ENCODE measurements at places on chromosomes 3 and 15. TPM values are rescaled to one million over a fixed set of nuclear protein-coding genes. Genes with fewer than 3 reads are reported as not detected.

RPL39L gene
- total RNA-seq = 10.5 TPM

SLC2A2 gene
- not detected for total RNA-seq

NRROS gene
- total RNA-seq = 17.3 TPM

KLF13 gene
- total RNA-seq = 31.3 TPM

GATA2 gene
- 12.5 TPM for total RNA-seq

PPP2R3A gene
- total RNA-seq = 19.6 TPM

PAQR5 gene
- total RNA-seq = 0.71 TPM

LRRC34 gene
- total RNA-seq = 1.0 TPM

PLA2G4D gene
- not detected for total RNA-seq

RHO gene
- not detected for total RNA-seq

DNA sequence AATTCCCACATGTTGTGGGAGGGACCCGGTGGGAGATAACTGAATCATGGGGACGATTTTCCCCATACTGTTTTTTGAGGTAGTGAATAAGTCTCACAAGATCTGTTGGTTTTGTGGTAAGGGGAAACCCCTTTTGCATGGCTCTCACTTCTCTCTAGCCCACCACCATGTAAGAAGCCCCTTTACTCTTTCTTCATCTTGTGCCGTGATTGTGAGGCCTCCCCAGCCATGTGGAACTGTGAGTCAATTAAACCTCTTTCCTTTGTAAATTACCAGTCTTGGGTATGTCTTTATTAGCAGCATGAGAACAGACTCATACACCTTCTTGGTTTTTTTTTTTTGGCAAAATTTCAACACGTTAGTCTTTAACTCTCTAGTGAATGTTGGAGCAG is 18.1 kb downstream of the ARL8B start:
- no peak for DNase-seq
- no peak overlapping the region for H3K4me3 ChIP-seq
- no peaks in the 10 kb centered on the region for H3K27me3 ChIP-seq
- peaks cover 27% of the 10 kb centered on the region for H3K4me1 ChIP-seq

DNA sequence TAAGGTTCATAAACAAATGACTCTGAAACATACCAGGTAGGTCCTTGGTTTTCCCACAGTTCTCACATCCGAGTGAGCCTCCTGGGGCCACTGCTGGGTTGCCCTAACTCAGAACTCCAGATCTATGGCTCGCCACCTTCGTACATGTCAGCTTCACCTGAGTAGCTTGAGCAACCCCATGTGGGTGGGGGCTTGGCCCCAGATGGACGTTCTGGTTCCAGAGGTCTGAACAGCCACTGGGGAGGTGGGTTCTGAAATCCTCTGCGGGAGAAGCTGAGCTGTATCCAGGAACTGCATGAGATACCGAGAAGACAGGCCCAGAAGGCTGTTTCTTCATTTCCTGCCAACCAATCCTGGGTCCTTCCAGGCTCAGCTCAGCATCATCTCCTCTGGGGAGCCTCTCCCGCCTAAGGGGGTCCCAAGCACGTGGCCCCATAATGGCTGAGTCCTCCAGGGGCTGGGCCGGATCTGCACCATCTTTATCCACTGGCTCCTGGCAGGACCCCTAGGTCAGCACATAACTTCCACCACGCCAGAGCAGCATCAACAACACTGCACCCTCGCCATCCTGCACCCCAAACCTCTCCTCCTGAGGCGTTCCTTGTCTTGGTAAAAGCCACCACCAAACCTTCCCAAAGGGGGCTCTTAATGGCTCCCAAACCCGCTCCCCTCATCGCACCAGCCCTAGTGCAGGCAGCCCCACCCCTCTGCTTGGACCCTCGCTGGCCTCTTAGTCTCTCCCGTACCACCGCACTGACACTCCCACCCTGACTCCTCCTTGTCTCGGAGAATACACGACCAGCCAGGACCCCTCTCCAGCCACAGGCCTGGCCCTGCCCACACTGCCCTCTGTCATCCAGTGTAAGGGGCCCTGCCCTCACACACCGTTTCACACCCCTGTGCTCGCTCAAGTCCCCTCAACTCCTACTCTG is 39.8 kb downstream of the PCSK6 start:
- no peaks in the 10 kb centered on the region for H3K27me3 ChIP-seq
- H3K4me1 ChIP-seq = no peaks in the 10 kb centered on the region
- DNase-seq = no peak
- H3K27ac ChIP-seq = no peak overlapping the region

DNA sequence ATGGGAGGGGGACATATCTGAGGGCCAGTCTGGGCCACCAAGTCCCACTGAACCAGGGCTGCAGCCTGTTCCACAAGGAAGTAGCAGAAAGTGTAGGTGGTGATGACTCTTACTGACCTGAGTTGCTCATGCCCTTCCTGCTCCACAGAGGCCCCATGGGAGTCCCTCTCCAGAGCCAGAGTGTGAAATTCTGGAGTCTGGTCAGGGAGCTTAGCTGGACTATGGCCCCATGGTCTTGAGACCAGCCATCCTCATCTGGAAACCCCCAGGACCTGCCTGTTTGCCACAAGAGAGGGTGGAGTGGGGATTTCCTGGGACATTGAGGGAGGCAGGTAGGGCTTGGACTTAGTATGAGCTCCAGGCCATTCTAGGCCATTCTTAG is 3.0 kb downstream of the SPINT1 start:
- H3K4me1 ChIP-seq = no peaks in the 10 kb centered on the region
- H3K4me3 ChIP-seq = no peak overlapping the region
- H3K36me3 ChIP-seq = no peaks in the 10 kb centered on the region
- DNase-seq = peak; percentile 29
- H3K27ac ChIP-seq = no peak overlapping the region

GRCh38 chr3:53161820-53162671 is 1.0 kb downstream of the PRKCD start:
- no peaks in the 10 kb centered on the region for H3K4me1 ChIP-seq
- H3K4me3 ChIP-seq = peak overlapping the region; percentile 88
- no peak for DNase-seq
- H3K36me3 ChIP-seq = no peaks in the 10 kb centered on the region
- H3K27ac ChIP-seq = peak overlapping the region; percentile 3
- no peaks in the 10 kb centered on the region for H3K27me3 ChIP-seq

DNA sequence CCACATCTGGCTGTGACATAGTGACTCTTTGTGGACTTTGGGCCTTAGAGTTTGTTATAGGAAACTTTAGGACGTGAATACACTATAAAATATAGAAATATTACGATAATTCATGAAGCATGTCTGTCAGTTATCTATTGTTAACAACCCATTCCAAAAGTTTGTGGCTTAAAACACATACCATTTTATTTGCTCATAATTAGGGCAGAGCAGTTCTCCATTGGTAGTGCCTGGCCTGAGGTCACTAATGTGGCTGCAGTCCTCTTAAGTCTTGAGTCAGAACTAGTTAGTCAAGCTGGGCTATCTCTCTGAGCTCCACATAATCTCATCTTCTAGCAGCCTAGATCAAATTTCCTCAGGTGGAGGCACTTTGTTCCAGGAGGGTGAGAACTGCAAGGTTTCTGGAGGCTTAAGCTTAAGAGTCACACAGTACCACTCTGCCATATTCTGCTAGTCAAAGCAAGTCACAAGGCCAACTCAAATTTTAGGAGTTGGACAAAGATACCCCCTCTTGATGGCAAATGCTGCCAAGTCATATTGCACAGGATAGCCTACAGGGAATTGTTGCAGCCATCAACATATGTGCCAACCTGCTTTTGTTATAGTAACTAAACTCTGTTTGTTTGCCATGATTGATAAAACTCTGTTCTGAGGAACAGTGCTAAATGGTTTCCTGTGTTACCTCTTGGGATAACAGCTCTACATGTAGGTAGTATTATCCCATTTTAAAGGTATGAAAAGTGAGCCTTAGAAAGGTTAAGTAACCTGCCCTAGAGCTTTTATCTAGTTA is 8.7 kb downstream of the ATXN7 start:
- H3K27ac ChIP-seq = no peak overlapping the region
- H3K36me3 ChIP-seq = no peaks in the 10 kb centered on the region
- H3K4me3 ChIP-seq = no peak overlapping the region
- H3K27me3 ChIP-seq = no peaks in the 10 kb centered on the region
- H3K4me1 ChIP-seq = peaks cover 10% of the 10 kb centered on the region

- H3K27ac ChIP-seq = no peak overlapping the region
- H3K4me3 ChIP-seq = no peak overlapping the region
- no peaks in the 10 kb centered on the region for H3K36me3 ChIP-seq
- peak; percentile 43 for DNase-seq
Observed at GRCh38 chr15:28934645-28935044, 48.9 kb downstream of the APBA2 start.

DNA sequence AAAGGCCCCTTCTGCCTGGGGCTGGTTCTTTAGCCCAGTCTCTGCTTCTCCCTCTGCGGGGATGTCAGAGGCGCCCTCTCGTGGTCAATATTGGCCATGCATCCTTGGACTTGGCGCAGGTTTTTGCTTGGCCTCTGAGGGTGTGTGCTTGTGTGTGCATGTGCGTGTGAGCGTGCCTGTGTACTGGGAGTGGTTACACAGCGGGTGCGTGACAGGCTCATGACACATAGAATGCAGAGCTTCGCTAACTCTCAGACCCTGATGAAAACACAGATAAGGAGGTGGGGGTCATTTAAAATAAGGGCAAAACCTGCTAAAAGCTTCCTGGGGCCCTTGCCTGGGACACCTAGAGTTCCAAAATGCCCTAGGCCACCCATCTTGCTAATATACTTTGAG is 160.9 kb downstream of the SMAD6 start:
- H3K4me3 ChIP-seq = no peak overlapping the region
- no peaks in the 10 kb centered on the region for H3K36me3 ChIP-seq
- H3K27me3 ChIP-seq = no peaks in the 10 kb centered on the region
- H3K4me1 ChIP-seq = no peaks in the 10 kb centered on the region
- H3K27ac ChIP-seq = no peak overlapping the region
- peak; percentile 94 for DNase-seq

GRCh38 chr3:9876991-9877390 is 3.1 kb downstream of the CIDEC start:
- no peak overlapping the region for H3K27ac ChIP-seq
- H3K4me1 ChIP-seq = no peaks in the 10 kb centered on the region
- H3K4me3 ChIP-seq = no peak overlapping the region

DNA sequence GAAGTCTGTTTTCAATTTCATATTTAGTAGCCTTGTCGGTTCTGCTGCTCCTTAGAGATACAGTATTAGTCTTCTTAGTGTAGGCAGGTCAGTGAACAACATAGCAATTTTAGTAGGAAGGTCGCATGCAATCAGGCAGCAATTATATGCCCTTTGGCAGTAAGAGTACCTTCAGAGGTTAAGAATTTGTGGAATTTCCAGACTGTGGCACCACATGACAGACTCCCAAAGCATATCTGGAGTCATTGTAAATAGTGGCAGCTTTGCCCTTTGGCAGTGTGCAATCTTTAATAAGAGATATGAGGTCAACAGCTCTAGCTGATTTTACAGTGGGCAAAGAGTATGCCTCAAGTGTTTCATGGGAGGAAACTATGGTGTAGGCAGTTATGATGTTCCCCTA is 1532.5 kb upstream of the CADM2 start:
- H3K27ac ChIP-seq = no peak overlapping the region
- no peaks in the 10 kb centered on the region for H3K27me3 ChIP-seq
- H3K4me3 ChIP-seq = no peak overlapping the region
- H3K4me1 ChIP-seq = no peaks in the 10 kb centered on the region
- no peak for DNase-seq

- H3K4me1 ChIP-seq = no peaks in the 10 kb centered on the region
- no peak overlapping the region for H3K4me3 ChIP-seq
- DNase-seq = no peak
- no peak overlapping the region for H3K27ac ChIP-seq
Observed at GRCh38 chr3:72663429-72663828, 184.8 kb downstream of the SHQ1 start.

DNA sequence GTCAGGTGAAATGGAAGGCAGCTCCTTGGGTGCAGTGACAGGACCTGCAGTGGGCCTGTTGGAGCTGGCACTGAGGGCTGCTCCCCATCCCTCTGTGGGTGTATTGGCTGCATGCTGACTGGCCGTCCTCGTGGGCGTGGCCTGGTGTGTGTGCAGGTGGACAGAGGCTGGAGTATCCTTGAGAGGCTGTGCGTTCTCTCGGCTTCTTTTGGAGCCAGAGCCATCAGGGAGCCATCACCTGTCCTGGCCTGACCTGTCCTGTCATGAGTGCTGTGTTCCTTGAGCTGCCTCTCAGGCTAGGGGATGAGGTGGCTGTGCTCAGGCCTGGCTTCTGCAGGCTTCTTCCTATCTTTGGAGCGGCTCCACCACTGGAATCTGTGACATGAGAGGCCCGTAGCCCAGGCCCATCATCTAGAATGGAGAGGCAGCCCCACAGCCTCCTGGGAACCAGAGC is 61.5 kb downstream of the APBA2 start:
- DNase-seq = peak; percentile 43
- no peaks in the 10 kb centered on the region for H3K4me1 ChIP-seq
- no peaks in the 10 kb centered on the region for H3K36me3 ChIP-seq

GRCh38 chr3:84967767-84968581 is 9.2 kb downstream of the CADM2 start:
- H3K4me1 ChIP-seq = no peaks in the 10 kb centered on the region
- no peak for DNase-seq
- no peaks in the 10 kb centered on the region for H3K27me3 ChIP-seq
- no peak overlapping the region for H3K4me3 ChIP-seq
- no peaks in the 10 kb centered on the region for H3K36me3 ChIP-seq

- no peak overlapping the region for H3K27ac ChIP-seq
- DNase-seq = no peak
- peaks cover 9% of the 10 kb centered on the region for H3K4me1 ChIP-seq
- H3K4me3 ChIP-seq = no peak overlapping the region
- H3K36me3 ChIP-seq = no peaks in the 10 kb centered on the region
- H3K27me3 ChIP-seq = no peaks in the 10 kb centered on the region
Observed at GRCh38 chr3:12629560-12629959, 34.4 kb downstream of the RAF1 start.

DNA sequence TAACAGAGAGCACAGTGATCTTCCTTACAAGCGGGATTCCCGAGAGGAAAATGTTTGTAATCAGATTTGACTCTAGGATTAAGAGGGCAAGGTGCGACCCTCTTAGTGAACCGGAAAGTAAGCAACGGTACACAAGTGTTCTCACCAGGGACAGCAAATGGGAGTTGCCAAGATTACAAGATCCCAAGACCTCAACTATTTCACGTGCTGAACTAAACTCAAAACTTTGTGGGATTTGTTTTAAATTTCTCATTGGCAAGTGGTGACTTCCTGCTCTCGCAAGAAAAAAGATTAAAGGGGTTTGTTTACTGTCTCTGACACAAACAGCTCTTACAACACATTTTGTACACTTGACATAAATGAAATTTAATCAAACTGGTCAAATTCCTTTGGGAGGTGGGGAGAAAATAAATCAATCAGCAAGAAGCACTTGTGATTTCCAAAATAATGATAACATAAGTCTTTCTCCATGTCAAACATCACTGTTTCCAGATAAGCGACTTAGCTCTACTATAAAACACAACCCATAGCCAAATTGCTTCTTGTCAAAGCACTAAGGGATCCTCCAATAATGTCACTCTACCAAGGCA is 2.2 kb upstream of the PGPEP1L start:
- DNase-seq = no peak
- H3K4me3 ChIP-seq = no peak overlapping the region
- no peaks in the 10 kb centered on the region for H3K4me1 ChIP-seq
- no peaks in the 10 kb centered on the region for H3K27me3 ChIP-seq
- H3K36me3 ChIP-seq = no peaks in the 10 kb centered on the region

- no peaks in the 10 kb centered on the region for H3K4me1 ChIP-seq
- no peaks in the 10 kb centered on the region for H3K27me3 ChIP-seq
- no peak overlapping the region for H3K27ac ChIP-seq
- H3K4me3 ChIP-seq = no peak overlapping the region
Observed at GRCh38 chr3:174336784-174337183, 522.4 kb upstream of the NAALADL2 start.
